ENCODE measurements at places on chromosomes 3 and 15.

- DNase-seq = no peak
These were observed 87.1 kb downstream of the ARNT2 start for GRCh38 chr15:80491163-80491847.

DNA sequence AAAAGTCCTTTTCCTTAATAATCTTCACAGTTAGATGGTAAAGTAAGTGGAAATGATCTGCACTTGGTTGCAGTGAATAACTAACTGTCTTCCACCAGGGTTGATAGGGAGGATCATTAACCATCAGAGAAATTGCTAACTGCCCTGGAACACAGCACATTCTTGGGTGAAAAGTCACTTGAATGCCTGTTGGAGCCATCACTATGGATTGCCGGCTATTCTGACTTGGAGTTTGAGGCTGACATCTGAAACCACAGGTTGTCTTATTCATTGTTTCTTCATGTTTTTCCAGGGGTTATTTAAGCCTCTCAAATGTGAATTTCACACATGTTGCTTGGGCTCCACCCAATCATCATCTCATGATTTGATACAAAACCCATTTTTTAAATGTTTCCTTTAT is 901.4 kb downstream of the MCTP2 start:
- DNase-seq = no peak

GRCh38 chr3:48364840-48365239 is 7.2 kb upstream of the FBXW12 start:
- no peak for DNase-seq

- DNase-seq = no peak
These were observed 4.5 kb downstream of the CCR5 start for GRCh38 chr3:46375218-46375617.

GRCh38 chr3:30614943-30615342 is 8.5 kb downstream of the TGFBR2 start:
- no peak for DNase-seq

- no peak for DNase-seq
These were observed 25.9 kb downstream of the ADGRG7 start for GRCh38 chr3:100635273-100635701.

DNA sequence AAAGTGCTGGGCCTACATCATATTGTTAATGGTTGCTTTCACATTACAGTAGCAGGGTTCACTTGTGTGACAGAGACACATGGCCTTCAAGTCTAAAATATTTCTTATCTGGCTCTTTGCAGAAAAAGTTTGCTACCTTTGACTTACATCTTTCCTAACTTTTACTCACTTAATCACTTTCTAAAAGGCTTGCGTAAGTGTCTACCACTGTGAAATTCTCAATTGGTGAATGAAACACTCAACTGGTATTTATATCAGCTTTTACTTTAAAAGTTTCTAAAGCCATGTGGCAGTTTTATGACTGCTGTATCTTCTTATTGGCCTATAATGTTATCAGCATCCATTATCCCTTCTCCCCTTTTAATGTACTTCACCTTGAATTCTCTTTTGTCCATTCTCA is 554.5 kb downstream of the ZIC1 start:
- no peak for DNase-seq

- no peak for DNase-seq
These were observed 630 bp upstream of the EFCAB12 start for GRCh38 chr3:129429080-129429451.

- no peak for DNase-seq
These were observed 89.2 kb downstream of the TMEM108 start for GRCh38 chr3:133127381-133127780.

DNA sequence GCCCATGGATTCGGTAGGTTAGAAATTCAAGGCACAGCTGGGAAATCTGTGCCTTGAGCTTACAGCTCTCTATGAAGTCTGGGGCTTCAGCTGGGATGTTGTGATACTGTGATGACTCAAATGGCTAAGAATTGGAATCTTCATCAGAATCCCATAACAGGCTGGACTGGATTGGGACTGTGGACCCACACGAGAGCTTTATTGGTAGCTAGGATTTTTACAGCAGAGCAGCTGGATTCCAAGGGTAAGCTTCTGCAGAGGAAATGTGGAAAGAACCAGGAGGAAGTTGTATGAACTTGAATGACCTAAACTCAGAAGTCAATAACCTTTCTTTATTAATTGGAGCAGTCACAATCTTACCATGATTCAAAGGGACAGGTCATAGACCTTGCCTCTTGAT is 1187.1 kb downstream of the ROBO1 start:
- no peak for DNase-seq

- DNase-seq = no peak
These were observed 825.7 kb downstream of the SQOR start for GRCh38 chr15:46460431-46461094.

DNA sequence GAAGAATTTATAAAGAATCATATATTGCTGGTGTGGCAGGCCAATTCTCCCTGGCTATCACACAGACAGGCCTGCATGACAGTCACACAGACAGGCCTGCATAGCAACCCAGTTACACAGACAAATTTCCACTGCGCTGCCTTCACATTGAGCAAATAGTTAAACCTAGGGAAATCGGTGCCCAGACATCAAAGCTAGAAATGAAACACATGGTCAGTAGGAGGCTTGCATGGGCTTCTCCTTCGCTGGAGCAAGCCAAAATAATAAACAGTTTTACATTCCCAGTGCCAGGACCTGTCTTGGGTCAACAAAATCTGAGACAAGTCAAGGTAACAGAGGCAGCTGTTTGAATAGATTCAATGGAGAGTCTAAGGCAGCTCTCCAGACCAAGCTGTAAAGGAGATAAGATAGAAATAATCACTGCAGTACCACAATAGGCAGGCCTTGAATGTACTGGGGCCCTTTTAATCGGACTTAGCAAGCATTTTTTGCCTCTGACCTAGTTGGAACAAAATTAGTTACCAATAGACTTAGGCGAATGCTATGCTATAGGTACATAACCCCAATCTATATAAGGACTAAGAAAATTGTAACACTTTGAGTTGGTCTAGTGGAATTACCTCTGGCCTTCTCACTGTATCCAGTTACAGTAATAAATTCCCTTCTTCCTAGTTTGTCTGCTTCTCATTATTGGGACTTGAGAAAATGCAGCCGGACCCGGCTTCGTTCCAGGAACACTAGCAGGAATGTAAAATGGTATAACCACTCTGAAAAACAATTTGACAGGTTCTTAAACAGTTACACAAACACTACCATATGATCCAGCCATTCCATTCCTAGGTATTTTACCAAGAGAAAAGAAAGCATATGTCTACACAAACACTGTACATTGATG is 274.7 kb upstream of the UBE2E2 start:
- no peak for DNase-seq

- no peak for DNase-seq
These were observed 80.8 kb downstream of the MOBP start for GRCh38 chr3:39548282-39548681.

GRCh38 chr3:116442331-116443021 is 2.8 kb downstream of the LSAMP start:
- DNase-seq = no peak

DNA sequence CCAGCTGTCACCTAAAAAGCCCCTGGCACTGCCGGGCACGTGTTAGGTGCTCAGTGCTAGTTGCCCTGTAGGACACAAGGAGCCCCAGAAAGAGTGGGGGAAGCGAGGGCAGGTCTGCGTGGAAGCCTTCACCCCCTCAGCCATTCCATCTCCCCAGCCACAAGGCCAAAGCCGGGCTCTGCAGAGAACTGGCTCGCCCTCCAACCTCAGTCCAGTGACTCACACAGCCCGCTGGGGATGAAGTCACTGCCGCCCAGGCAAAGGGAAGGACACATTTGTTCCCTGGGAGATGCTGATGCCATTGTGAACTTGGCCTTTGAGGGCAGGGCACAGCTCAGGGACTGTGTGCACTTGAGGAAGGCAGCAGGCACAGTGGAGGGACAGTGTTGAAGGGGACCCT is 48.1 kb downstream of the IQSEC1 start:
- no peak for DNase-seq

GRCh38 chr3:107837895-107838612 is 252.8 kb downstream of the CD47 start:
- no peak for DNase-seq

DNA sequence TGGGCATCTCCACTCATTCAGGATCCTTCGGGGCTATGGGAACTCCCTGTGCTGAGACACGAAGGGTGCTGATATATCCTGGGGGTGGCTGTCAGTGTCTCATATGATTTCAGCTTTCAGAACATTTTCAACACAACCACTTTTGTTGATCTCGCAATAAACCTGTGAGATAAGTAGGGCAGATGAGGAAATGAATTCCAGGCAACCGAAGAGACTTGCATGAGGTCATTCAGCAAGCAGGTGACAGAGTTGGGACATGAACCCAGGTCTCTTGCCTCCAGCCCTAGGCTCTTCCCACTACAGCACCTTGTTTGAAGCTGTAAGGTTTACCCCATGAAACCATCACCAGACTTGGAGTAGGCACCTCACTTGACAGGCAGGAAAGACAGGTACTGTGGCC is 16.6 kb downstream of the DUOX1 start:
- DNase-seq = no peak

DNA sequence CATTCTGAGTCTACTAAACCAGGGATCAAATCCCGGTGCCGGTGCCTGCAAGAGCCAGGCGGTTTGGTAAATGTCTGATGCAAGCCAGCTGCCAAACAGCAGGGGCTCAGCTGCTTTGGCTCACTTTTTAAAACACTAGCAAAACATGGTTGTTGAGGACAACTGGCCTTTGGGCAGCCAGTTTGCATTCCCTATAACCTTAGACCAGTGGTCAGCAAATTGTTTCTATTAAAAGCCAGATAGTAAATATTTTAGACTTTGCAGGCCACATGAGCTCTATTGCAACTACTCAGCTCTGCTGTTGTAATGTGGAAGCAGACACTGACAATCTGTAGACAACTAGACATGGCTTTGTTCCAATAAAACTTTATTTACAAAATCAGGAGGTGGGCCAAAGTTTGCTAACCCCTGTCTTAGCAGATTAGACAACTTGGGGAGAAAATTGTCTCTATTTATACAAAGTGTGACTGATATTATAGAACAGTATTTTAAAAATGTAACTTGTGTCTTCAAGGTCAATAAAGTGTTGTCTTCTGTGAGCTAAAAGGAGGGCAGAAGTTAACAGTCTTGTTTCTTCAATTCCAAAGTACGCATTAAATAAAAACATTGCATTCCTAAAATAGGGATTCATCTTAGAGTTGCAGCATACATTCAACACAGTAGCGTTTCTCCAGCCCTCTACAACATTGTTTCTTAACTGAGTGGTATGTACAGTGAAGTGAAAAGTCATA is 67.6 kb downstream of the SSUH2 start:
- DNase-seq = no peak

DNA sequence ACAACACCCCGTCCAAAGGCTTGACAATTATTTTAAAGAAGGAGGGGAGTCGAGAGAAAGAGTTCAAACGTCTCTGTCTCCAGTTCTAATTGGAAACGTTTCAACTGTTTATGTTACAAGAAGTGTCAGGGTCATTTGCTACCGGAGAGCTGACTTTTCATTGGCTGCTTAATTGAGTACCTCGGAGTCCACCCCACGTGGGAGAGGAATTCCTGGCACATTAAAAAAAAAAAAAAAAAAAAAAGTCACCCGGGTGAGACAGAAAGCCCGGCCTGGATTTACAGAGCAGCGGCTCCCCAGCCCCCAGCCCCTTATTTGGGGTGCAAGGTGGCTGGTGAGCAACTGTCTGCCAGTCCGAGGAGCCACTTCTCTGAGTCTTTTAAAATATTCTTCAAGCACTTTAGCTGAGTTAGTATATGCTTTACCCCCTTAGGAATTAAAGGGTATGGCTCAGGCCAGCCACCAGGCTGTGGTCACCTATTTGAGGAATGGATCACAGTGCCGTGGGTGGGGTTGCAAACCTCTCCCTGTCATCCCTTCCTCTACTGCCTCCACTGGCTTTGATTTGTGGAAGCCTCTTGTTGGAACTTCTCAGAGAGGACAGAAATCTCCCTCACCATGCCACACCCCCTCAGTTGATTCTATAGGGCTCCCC is 3.9 kb upstream of the TLE3 start:
- no peak for DNase-seq

- no peak for DNase-seq
These were observed 30.0 kb upstream of the TRAK1 start for GRCh38 chr3:42061025-42061712.

DNA sequence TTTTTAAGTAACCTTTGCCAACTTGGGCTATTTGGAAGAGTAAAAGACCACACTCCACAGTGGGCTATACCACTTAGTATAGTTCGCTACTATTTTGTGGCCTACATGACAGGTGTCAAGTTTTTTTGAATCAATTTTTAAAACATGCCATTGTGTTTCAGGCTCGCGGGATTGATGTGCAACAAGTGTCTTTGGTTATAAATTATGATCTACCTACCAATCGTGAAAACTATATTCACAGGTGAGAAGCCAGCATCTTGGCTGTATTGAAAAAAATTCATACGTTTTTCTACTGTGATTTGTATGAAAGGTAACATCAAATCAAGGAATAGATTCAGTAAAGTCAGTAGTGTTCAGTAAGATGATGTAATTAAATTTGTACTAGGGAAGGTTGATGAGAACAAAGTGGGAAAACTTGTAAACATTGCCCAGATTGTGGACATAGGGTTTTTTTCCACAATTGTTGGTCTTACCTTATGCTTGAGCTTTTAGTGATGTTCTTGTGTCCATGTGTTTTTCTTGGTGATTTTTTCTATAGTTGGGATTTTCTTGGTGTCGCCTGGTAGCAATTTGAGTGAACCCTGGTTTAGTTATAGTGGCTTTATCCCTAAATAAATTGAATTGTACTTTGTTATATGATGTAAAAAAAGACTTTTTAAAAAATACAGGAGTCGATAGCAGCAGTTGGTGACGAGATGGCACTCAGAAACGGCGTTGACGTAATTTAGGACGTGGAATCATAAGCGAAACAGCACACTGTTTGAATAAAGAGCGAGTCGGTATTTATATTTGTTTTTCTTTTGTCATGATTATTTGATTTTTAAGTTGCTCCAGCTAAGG is 4.5 kb downstream of the EIF4A2 start:
- DNase-seq = no peak

DNA sequence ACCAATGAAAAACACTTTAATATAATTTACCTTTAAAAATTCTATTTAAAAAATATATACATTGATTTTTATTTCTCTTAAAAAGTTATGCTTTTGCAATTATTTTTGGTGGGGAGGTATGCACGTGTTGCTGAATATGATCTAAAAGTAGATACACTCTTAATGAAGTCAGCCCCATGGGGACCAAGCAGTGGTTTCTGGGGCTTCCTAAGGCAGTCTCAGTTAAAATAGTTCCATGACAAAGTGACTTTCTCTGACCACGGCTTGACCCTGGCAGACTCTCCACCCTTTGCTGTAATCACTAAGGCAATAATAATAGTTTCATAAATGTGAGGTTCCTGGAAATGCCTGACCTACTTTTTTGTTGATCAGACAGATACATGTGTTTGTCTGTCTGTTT is 50.4 kb downstream of the CCR4 start:
- DNase-seq = no peak

DNA sequence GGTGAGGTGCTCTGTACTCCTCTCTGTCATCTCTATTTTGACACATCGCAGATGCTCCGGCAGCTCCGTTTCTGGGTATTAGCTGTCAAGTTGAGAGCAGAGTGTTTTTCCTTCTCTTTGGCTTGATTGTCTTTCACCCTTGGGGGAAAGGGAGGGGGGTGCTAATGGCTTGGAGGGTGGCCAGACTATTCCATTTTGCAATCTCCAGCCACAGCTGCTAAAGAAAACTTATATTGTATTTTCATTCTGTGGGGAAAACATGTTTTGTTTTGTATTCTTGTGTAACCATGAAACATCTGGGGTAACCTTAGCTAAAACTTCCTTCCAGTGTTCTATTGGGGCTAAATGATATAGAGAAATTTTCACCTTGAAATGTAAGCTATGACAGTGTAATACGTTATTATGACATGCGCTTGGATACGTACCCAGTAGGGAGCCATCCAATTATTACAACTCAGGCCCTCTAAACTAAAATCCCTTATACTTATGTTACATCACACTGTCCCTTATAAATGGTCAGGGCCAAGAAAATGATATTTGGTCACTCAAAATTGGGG is 14.0 kb upstream of the LARP6 start:
- DNase-seq = no peak

Measured in GM18507 (cell line).